ENCODE measurements at places on chromosomes 5 and 9. TPM values are rescaled to one million over a fixed set of nuclear protein-coding genes. Genes with fewer than 3 reads are reported as not detected.

The LIX1 gene
- 80.1 TPM for polyA plus RNA-seq

The LCN2 gene
- polyA plus RNA-seq = not detected

The GFI1B gene
- not detected for polyA plus RNA-seq

The SPEF2 gene
- 4.4 TPM for polyA plus RNA-seq

The SLC2A6 gene
- polyA plus RNA-seq = 8.6 TPM

The MYMK gene
- polyA plus RNA-seq = not detected
